Gastroesophageal sphincter (tissue), 4 donors: ENCODE measurements at places on chromosomes 5 and 9.

DNA sequence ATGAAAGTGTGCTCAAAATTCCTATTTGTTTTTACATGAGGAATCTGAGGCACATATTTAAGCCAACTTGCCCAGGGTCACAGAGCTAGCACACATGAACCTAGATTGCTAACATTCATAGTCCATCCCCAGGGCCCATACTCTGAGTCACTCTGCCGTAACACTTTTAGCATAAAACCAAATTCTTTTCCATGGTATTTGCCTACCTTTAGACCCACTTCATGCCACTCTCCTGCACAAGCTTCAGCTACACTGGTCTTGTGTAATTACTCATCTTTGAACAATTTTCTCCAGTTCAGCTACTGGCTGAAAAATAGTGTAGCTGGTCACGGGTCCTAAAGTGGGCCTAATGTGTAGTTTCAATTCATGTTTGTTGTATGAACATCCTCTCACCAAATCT lies 200.7 kb downstream of the SLC12A2 start:
- no peaks in the 10 kb centered on the region for H3K27me3 ChIP-seq
- no peak overlapping the region for H3K4me3 ChIP-seq
- H3K27ac ChIP-seq, result no peak overlapping the region
- peaks cover 15% of the 10 kb centered on the region for H3K36me3 ChIP-seq
- H3K4me1 ChIP-seq, result no peaks in the 10 kb centered on the region
- no peak for ATAC-seq

DNA sequence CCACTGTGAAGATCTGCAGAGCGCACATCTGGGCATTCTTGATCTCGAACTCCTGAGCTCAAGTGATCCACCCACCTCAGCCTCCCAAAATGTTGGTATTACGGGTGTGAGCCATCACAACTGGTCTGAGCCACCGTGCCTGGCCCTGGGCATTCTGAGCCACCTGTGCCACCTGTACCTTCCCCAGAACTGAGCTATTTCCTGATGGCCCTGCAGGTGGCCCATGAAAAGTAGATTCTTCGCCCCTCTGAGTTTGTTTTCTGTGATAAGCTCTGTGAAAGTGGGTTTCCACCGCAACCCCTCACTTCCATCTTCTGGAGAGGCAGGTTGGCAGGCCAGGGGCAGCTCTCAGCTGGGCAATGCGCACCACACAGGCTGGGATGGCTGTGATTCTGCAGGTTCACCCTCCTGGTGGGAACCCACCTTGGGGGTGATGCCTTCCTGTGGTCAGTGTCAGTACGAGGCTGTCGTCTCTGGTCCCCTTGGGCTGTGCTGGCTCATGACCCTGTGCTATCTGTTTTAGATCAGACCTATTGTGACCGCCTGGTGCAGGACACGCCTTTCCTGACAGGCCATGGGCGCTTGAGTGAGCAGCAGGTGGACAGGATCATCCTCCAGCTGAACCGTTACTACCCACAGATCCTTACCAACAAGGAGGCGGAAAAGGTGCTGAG lies 11.3 kb downstream of the CARD19 start:
- H3K36me3 ChIP-seq, result no peaks in the 10 kb centered on the region
- no peak overlapping the region for H3K4me3 ChIP-seq
- H3K27me3 ChIP-seq, result no peaks in the 10 kb centered on the region

GRCh38 chr9:114482593-114482992 lies 22.7 kb downstream of the WHRN start:
- no peak overlapping the region for H3K27ac ChIP-seq
- no peaks in the 10 kb centered on the region for H3K27me3 ChIP-seq
- no peak for ATAC-seq
- H3K36me3 ChIP-seq, result peaks cover 9% of the 10 kb centered on the region
- H3K4me1 ChIP-seq, result no peaks in the 10 kb centered on the region
- H3K4me3 ChIP-seq, result no peak overlapping the region

DNA sequence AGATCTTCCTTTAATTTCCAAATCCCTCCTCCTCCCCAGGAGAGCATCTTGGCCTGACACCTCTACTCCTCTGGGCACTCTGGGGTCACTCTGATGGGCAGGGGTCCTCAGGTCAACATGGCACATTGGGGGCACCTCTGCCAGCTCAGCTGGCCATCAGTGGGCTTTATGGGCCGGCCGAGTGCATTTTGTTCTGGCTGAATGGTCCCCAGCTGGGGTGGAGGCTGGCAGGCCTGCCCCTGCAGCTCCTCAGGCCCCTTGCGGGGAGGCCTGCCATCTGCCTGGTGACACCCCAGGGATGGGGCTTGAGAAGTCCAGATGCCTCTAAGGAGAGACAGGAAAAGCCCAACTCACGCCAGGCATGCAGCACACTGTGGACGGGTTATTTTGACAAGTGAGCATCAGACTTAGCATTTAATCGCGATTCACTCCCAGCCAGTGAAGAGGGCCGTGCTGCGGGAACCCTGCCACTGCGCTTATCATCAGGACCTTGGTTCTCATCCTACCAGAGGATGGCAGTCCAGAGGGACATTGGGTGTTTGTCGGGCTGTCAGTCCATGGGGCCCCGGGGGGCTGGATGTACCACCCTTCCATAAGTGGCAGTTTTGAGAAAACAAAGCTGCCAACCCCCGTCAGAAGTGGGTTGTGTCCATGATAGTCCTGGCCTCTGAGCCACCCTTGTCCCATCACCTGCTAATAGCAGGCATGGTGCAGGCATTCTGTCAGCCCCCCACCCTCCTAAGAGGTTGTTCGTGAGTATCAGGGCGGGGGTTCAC lies 21.7 kb downstream of the PHF2 start:
- no peaks in the 10 kb centered on the region for H3K27me3 ChIP-seq
- no peak overlapping the region for H3K4me3 ChIP-seq
- H3K36me3 ChIP-seq, result no peaks in the 10 kb centered on the region
- H3K4me1 ChIP-seq, result peaks cover 17% of the 10 kb centered on the region

- no peaks in the 10 kb centered on the region for H3K27me3 ChIP-seq
- ATAC-seq, result no peak
- no peaks in the 10 kb centered on the region for H3K36me3 ChIP-seq
- peaks cover 9% of the 10 kb centered on the region for H3K4me1 ChIP-seq
Measured at GRCh38 chr5:74433255-74433895, 207.2 kb downstream of the ENC1 start.

DNA sequence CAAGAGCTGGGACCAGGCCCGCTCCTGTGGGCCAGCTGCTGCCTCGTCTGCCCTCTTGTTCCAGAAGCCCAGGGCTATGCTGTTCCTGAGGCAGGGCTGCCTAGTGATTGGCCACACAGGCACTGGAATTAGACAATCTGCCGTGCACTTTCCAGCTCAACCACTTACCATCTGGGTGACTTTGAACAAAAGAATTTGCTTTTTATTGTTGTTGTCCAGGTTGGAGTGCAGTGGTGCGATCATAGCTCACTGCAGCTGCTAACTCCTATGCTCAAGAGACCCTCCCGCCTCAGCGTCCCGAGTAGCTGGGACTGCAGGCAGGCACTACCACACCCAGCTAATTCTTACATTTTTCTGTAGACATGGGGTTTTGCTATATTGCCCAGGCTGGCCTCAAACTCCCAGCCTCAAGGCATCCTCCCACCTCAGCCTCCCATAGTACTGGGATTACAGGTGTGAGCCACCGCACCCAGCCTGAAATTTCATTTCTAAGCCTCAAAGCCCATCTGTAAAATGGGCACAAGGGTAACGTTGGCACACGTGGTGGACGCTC lies 1.2 kb upstream of the NEK6 start:
- peaks cover 45% of the 10 kb centered on the region for H3K4me1 ChIP-seq
- H3K36me3 ChIP-seq, result no peaks in the 10 kb centered on the region
- H3K27me3 ChIP-seq, result no peaks in the 10 kb centered on the region
- H3K27ac ChIP-seq, result no peak overlapping the region

GRCh38 chr9:82168585-82168984 lies 180.0 kb downstream of the SPATA31D1 start:
- no peaks in the 10 kb centered on the region for H3K27me3 ChIP-seq
- H3K36me3 ChIP-seq, result no peaks in the 10 kb centered on the region
- no peak for ATAC-seq
- H3K27ac ChIP-seq, result no peak overlapping the region
- H3K4me3 ChIP-seq, result no peak overlapping the region
- H3K4me1 ChIP-seq, result no peaks in the 10 kb centered on the region

DNA sequence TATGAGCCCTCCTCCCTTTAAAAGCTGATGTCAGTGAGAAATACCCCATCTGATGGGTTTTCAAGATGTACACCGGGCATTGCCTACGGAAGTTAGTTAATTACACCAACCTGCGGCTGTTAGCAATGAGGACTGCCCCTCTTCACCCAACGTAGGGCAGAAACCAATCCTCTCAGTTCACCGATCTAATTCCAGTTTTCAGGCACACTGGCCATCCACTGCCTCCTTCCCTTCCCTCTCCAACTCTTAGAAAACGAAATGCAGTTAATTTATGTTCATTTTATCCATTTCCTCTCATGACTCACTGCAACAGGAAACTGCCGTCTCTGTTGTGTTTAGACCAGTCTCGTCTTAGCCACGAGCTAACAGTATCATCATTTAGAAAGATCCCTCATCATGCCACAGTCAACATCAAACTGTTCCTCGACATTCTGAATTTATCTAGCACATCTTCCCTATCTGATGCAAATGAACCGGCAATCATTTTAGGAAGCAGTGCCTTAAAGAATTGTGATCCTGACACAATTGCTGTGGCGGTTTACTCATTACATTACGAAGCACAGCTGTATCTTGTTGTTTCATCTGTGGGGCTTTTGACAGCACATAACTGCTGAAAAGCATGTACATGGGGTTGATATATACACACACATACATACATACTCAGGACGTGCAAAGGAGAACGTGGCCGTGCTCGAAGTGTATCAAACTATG lies 168.6 kb downstream of the EFNA5 start:
- no peaks in the 10 kb centered on the region for H3K36me3 ChIP-seq
- no peak for ATAC-seq
- H3K27ac ChIP-seq, result no peak overlapping the region
- H3K27me3 ChIP-seq, result no peaks in the 10 kb centered on the region
- no peaks in the 10 kb centered on the region for H3K4me1 ChIP-seq

GRCh38 chr5:180286-180918 lies 10.9 kb upstream of the LRRC14B start:
- H3K36me3 ChIP-seq, result no peaks in the 10 kb centered on the region
- H3K4me3 ChIP-seq, result no peak overlapping the region
- H3K27me3 ChIP-seq, result peaks cover 25% of the 10 kb centered on the region
- no peaks in the 10 kb centered on the region for H3K4me1 ChIP-seq
- ATAC-seq, result no peak

DNA sequence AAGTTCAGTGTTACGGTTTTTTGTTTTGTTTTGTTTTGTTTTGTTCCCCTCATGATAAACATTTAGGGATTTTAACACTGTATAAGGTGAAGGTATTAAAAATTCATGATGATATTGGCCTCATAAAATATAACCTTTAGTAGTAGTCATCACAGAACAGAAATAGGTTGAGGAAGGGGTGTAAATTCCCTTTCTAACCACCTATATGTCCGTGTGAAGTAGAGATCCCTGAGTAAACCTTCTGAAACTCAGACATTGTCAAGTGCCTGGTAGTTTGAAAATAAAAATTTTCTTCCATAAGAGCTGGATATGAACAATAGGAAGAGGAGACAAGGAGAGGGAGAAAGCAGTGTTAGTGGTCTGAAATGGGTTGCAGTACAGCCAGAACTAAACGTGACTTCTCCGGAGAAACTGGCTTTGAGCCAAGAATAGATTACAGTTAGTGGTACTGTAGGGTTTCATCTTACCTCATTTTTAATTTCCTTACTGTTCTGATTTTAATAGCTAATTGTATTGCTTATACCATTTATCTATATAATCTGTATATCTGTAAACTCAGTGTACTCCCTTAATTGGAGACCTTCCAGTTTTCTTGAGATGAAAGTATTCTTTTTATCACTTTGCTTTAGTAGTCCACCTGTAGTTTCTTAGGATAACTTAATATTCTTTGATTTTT lies 18.3 kb downstream of the UGCG start:
- no peak overlapping the region for H3K27ac ChIP-seq
- H3K36me3 ChIP-seq, result peaks cover 6% of the 10 kb centered on the region
- no peaks in the 10 kb centered on the region for H3K27me3 ChIP-seq

- no peaks in the 10 kb centered on the region for H3K27me3 ChIP-seq
- H3K4me3 ChIP-seq, result no peak overlapping the region
- H3K36me3 ChIP-seq, result no peaks in the 10 kb centered on the region
- no peak for ATAC-seq
Measured at GRCh38 chr9:75993434-75993833, 103.0 kb downstream of the PCSK5 start.

DNA sequence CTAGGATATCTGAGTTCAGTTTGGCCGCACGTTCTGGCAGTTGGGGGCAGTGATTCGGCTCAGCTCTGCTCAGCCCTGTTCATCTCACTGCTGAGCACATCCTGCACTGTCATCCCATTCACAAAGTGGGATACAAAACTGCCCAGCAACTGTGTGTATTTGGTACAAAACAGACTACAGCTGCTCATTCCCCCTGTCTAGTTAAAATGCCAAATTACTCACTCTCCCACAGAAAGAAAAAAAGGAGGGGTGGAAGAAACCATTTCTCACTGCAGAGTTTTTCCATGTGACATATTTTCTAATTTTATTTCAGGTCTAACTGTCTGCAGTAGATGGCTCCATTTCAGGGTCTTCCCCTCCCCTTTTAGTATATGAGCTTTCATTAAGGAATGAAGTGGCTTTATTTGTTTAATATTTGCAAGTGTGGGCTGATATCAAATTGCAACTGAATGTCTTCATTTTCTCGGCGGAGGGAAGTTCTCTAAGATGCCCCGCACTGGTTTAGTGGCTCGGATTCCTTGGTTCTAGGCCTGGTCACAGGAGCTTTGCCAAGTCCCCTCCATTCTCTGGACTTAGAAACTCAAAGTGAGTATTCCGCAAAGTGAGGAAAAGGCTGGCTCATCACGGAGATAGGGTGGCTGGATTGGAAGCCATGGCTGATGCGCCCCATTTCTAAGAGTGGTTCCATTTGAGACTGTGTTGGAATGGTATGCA lies 14.7 kb downstream of the COL15A1 start:
- ATAC-seq, result peak; percentile 87
- peaks cover 58% of the 10 kb centered on the region for H3K4me1 ChIP-seq
- H3K4me3 ChIP-seq, result peak overlapping the region; percentile 23
- H3K27me3 ChIP-seq, result no peaks in the 10 kb centered on the region

- H3K4me3 ChIP-seq, result no peak overlapping the region
- no peak for ATAC-seq
- no peak overlapping the region for H3K27ac ChIP-seq
- H3K27me3 ChIP-seq, result no peaks in the 10 kb centered on the region
- H3K36me3 ChIP-seq, result no peaks in the 10 kb centered on the region
Measured at GRCh38 chr9:10403283-10403682, 209.5 kb downstream of the PTPRD start.

GRCh38 chr5:1776831-1777230 lies 22.8 kb downstream of the MRPL36 start:
- peaks cover 27% of the 10 kb centered on the region for H3K27me3 ChIP-seq
- no peaks in the 10 kb centered on the region for H3K36me3 ChIP-seq
- no peak overlapping the region for H3K27ac ChIP-seq
- H3K4me3 ChIP-seq, result no peak overlapping the region

- H3K27me3 ChIP-seq, result no peaks in the 10 kb centered on the region
- H3K36me3 ChIP-seq, result peaks cover 28% of the 10 kb centered on the region
- ATAC-seq, result no peak
- H3K4me1 ChIP-seq, result peaks cover 5% of the 10 kb centered on the region
- H3K4me3 ChIP-seq, result no peak overlapping the region
Measured at GRCh38 chr5:171898386-171898785, 108.1 kb downstream of the FBXW11 start.
